ENCODE measurements at places on chromosomes 13 and 19.

DNA sequence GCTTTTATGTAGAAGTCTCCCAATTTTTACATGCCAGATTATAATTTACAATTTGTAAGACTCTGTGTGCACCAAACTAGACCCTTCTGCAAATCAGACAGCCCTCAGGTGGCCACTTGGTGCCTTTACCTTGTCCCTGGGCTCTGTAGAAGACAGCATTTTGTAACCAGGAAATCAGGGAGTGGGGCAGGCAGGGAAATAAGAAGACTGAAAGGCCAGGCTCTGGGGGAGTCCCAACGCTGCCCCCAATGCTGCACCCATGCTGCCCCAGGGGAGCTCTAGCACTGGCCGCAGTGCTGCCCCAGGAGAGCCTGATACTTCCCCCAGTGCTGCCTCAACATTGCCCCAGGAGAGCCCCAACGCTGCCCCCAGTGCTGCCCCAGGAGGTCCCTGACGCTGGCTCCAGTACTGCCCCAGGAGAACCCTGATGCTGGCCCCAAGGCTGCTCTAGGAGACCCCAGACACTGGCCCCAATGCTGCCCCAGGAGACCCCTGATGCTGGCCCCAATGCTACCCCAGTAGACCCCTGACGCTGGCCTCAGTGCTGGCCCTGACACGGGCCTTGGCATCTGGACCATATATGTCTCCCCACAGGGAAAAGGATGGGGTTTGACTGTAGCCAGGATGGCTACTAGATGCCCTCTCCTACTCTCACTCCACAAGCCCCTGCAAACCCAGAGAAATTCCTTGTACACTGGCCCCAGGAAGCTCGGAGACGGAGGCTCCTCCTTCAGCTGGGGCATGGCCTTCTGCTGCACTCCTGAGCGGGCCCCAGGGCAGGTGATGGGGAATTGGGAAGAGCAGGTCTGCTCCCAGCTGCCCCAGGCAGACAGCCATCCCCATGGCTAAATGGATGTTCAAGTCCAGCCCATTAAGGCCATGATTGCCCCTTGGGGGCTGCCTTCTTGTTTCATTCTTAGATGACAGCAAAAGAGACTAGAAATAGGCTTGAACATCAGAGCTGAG is 23.6 kb downstream of the VSTM2B start:
- DNase-seq = no peak

DNA sequence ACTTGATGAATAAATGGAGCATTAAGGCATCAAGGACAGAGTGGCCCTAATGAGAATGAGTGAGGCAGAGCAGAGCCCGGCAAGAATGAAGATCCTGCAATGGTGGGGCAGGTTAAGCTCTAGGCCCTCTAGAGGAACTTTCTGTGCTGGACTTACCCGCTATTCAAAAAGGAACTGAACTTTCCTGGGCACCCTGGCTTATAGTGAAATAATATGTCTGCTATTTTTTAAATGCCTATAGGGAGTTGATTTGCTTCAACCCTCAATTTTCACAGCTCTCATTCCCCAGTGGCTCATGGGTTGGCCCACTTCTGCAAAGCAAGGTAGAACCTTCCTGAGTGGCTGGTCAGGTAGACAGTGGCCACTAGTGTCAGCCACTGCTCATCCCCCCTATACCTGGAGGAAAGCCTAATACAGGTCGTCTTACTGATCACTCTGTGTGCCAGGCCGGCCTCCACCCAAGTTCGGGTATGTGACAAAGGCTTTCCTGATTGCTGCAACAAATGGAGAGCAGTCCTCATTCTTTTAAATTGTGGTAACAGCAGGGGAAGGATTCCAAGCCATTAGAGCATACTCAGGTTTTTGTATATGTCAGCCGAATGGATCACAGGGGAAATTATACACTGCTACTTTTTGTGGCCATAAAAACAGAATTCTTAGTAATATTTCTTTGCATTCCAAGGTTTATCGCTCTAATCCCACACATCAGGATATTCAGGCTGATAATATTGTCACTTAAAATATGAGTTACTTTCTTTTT is 103.0 kb downstream of the KL start:
- DNase-seq = no peak

- DNase-seq = peak; percentile 84
Measured at GRCh38 chr13:105139380-105140285, 1395.8 kb downstream of the EFNB2 start.

DNA sequence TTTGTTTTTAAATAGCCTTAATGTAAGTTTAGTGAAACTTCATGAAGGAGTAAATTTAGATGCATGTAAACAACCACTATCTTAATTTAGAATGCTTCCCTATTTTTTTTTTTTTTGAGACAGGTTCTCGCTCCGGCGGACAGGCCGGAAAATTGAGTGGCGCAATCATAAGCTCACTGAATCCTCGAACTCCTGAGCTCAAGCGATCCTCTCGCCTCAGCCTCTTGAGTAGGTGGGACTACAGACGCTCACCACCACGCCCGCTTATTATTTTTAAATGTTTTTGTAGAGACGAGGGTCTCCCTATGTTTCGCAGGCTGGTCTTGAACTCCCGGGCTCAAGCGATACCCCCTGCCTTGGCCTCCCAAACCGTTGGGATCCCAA is 1.6 kb downstream of the TEX30 start:
- DNase-seq = no peak

DNA sequence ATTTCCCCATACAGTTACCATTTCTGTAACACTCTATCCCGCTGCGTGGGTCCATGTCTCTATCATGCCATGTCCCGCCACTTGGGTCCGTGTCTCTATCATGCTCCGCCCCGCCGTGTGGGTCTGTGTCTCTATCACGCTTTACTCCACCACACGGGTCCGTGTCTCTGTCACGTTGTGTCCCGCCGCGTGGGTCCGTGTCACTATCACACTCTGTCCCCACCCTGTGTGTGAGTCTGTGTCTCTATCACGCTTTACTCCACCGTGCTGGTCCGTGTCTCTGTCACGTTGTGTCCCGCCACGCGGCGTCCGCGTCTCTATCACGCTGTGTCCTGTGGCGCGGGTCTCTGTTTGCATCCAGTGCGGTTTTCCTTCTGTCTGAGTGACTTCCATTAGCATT is 11.6 kb downstream of the ADPRHL1 start:
- DNase-seq = no peak

DNA sequence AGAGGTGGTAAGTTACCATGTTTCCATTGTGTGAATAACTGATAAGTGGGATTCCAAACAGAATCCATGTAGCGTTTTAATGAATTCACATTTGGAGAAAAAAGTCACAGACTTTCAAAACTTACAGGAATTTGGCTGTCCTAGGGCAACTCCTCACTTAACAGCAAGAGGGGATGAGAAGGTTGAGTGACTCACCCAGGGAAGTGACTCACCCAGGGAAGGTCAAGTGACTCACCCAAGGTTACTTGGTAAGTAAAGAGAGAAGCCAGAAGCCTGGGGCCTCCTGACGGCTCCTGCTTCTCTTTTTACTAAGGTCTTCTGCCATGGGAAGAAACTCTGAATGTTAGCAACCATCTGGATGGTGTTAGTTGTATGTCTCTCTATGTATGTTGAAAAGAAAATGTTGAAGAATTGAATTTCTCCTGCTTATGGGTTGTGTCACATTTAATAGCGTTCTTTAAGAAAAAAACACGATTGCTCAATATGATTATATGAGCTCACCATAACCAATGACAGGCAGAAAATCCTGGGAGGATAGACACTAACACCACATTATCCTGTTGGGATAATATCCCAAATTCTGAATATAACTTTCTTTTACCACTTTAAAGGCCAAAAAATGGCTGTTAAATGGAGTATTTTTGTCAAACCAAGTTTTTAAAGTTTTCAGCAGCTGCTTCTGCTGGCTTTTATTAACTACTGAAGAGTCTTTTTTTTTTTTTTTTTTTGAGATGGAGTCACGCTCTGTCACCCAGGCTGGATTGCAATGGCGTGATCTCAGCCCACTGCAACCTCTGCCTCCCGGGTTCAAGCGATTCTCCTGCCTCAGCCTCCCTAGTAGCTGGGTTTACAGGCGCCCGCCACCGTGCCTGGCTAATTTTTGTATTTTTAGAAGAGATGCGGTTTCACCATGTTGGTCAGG is 195.6 kb downstream of the GGACT start:
- peak; percentile 17 for DNase-seq

GRCh38 chr13:32454886-32455593 is 27.1 kb upstream of the N4BP2L1 start:
- no peak for DNase-seq

DNA sequence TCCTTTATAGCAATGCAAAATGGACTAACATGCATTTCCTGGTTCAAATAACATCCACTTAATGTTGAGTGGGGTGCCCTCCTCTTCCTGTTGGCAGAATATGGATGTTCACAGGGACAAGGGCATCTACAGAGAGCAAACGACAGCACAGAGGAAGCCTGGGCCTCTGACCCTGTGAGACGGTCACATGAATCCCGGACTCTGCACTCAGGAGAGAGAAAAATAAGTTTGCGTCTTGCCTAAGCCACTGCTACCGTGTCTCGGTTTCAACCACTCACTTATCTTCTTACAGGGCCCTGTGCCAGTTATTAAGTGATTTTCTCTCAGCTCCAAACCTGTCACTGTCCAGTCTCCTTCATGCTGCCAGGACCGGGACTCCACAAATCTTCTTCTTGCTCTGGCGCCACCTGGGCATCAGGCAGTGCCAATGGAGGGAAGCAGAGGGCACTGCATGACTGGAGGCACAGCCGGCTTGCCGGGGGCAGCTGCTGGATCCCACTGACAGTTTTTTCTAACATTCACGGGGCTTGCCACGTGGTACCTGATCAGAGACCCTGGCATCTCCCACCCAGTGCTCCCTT is 11.8 kb downstream of the LIG1 start:
- DNase-seq = no peak

- no peak for DNase-seq
Measured at GRCh38 chr13:30866677-30867076, 39.4 kb upstream of the MEDAG start.

DNA sequence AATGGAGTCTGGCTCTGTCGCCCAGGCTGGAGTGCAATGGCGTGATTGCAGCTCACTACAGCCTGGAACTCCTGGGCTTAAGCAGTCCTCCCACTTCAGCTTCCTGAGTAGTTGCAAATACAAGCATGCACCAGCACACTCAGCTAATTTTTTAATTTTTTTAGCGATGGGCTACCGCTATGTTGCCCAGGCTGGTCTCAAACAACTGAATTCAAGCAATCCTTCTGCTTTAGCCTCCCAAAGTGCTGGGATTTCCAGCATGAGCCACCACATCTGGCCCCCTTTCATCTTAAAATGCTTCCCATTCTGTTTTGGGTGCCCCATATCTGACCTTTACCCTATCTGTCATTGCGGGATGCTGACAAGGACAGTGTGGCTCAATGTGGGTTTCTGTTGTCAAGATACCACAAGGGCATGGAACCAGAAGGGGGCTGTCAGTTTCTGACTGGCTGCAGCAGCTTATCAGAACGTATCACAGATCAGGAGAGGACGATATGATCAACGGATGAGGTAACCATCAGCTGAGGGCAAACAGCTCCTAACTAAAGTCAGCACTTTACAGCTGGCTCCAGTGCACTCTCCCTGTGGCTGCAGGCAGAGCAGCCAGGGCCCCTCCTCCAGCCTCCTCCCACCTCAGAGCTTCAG is 32.4 kb downstream of the GPR42 start:
- no peak for DNase-seq

GRCh38 chr13:31896427-31896826 is 135.1 kb upstream of the FRY start:
- DNase-seq = peak; percentile 49

DNA sequence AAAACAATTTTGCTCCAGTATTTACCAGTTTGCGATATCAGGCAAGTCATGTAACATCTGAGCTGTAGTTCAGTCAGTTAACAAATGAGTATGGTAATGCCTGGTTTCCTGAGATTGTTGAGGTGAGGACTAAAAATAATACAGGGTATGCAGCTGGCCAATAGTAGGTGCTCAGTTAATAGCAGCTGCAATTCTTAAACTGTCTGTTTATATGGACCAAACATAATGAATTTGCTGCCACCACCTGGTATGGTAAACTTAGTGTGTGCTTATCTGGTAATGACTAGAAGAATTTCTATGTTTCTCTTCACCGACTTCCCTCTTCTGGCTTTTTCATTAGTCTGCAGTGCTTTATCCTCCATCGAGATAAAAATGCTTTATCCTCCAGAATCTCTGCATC is 9.1 kb downstream of the ZMYM2 start:
- DNase-seq = no peak

- peak; percentile 75 for DNase-seq
Measured at GRCh38 chr19:49672131-49672919, 4.7 kb upstream of the PRMT1 start.

- DNase-seq = no peak
Measured at GRCh38 chr13:100234524-100235136, 145.7 kb downstream of the PCCA start.

DNA sequence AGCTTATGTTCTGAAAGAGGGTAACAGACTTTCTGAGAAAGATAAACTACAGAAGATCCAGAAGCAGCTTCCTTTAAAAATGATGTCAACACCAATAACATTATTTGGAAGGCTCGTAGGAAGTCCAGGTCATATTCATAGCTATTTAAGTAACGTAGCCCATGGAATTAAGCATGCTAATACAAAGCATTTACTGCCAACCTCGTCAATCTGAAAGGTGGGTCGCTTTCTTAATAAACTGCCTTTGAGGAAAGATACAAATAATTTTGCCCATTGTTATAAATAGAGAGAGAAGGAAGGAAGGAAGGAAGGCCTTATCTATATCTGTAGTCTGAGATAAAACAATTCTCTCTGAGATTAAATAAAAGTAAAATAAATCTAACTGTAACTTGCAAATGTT is 80.3 kb downstream of the STARD13 start:
- DNase-seq = no peak

GRCh38 chr13:43908156-43909126 is 28.7 kb downstream of the LACC1 start:
- peak; percentile 6 for DNase-seq

DNA sequence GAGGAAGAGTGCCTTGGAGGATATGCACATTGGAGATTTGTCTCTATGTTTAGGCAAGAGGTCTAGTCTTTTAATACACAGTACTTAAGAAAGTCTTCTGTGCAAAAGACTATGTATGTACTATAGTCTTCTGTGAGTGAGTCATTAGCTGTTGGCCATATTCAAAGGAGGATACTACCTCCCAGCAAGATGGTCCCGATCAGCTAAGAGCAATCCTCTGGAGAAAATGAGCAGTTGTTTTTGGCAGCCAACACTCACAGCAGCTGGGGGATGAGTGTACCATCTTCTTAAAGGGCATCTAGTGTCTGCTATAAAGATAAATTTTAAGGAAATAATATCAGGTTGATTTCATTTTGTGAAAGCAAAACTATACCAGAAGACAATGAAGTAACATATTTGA is 487.8 kb downstream of the KCTD12 start:
- no peak for DNase-seq

DNA sequence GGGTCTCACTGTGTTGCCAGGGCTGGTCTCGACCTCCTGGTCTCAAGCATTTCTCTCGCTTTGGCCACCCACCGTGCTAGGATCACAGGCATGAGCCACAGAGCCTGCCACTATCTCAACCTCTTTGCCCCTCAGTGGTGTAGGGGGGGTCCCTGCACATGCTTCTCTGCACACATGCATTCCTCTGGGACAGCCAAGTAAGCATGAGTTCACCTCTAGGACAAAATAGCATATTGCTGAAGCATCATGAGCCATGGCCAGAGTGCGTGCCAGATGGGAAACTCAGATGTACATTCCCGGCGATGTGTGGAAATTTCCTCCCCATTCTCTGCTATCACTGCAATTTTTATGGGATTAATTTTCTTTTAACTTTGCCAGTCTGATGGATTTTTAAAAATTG is 23.1 kb downstream of the CHAF1A start:
- no peak for DNase-seq

- DNase-seq = no peak
Measured at GRCh38 chr13:27915301-27916207, 4.2 kb upstream of the PDX1 start.

Measured in DND-41 (cell line).